Right renal cortex interstitium (tissue), 3 donors: ENCODE measurements at places on chromosomes 2 and 18.

- DNase-seq = no peak
Observed at GRCh38 chr18:73861771-73862170, 285.9 kb downstream of the FBXO15 start.

- DNase-seq = no peak
Observed at GRCh38 chr18:77940566-77940965, 690.9 kb downstream of the GALR1 start.

- no peak for DNase-seq
Observed at GRCh38 chr18:11159844-11160243, 10.5 kb upstream of the PIEZO2 start.

DNA sequence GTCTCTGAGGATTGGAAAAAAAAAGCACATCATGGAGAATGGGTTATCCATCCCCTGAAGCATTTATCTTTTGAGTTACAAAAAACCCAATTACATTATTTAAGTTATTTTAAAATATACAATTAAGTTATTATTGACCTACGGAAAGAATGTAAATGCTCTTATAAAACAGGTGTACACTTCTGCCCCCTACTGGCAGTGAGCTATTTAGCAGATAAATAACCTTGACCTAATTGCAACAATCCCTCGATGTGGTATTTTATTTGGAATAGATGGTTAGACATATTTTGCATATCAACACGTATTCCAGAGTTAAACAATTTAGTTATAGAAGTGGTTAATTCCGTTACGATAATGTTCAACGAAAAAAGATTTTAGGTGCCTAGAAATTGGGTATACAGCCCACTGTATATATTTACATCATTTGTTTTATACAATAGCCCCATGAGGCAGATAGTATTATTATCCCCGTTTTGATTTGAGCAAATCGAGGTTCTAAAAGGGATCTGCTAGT lies 9.1 kb upstream of the DAW1 start:
- DNase-seq = no peak

DNA sequence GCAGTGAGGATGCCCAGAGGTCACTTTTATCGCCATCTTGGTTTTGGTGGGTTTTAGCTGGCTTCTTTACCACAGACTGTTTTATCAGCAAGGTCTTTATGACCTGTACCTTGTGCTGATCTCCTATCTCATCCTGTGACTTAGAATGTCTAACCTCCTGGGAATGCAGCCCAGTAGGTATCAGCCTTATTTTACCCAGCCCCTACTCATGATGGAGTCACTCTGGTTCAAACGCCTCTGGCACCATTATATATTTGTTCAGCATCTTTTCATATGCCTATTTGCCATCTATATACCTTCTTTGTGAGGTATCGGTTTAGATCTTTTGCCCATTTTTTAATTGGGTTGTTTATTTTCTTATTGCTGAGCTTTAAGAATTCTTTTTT lies 7.2 kb upstream of the CCNT2 start:
- DNase-seq = no peak

DNA sequence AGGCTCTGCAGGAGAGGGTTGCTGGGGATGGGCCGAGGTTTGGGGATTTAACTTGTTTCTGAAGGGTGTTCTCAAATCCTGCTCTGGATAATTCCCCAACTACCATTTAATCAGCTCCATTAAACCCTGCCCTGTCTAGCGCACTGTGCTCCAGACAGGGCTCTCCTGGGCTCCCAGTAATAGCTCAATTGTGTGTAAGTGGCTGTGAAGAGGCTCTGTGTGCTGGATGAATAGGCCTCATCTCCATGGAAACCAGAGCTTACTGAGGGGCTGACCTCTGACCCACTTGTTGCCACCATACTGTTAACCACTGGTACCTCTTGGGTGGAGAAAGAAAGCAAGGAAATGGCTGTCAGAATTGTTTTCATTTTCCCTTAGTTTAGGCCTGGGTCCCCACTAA lies 92.9 kb downstream of the TGOLN2 start:
- no peak for DNase-seq

GRCh38 chr2:72276356-72276755 lies 128.7 kb upstream of the CYP26B1 start:
- DNase-seq = no peak
